Nephron progenitor cell (in vitro differentiated cells): ENCODE measurements at places on chromosomes 7 and 10.

GRCh38 chr10:70671619-70672164 lies 614 bp upstream of the ADAMTS14 start:
- DNase-seq = no peak

GRCh38 chr7:36614959-36615358 lies 109.3 kb downstream of the AOAH start:
- DNase-seq = no peak

GRCh38 chr7:121366852-121367431 lies 29.2 kb downstream of the FAM3C start:
- no peak for DNase-seq

DNA sequence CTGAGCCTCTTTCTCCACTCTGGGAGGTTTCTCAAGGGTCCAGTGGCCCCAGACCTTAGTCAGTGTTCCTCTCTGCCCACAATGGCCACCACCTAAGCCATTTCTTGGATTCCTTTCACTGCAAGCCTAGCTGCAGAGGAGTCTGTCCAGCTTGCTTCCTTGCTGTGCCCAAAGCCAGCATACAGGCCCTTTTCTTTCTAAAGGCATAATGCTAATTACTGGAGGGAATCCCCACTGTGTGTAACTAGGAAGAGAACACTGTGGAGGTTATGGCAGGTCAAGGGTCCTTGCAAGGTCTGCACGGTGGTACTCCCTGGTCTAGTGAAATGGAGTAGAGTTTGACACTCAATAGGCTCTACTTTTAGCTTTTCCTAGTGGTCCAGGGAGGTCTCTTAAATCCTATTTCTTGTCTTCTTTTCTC lies 70.4 kb upstream of the CC2D2B start:
- no peak for DNase-seq

DNA sequence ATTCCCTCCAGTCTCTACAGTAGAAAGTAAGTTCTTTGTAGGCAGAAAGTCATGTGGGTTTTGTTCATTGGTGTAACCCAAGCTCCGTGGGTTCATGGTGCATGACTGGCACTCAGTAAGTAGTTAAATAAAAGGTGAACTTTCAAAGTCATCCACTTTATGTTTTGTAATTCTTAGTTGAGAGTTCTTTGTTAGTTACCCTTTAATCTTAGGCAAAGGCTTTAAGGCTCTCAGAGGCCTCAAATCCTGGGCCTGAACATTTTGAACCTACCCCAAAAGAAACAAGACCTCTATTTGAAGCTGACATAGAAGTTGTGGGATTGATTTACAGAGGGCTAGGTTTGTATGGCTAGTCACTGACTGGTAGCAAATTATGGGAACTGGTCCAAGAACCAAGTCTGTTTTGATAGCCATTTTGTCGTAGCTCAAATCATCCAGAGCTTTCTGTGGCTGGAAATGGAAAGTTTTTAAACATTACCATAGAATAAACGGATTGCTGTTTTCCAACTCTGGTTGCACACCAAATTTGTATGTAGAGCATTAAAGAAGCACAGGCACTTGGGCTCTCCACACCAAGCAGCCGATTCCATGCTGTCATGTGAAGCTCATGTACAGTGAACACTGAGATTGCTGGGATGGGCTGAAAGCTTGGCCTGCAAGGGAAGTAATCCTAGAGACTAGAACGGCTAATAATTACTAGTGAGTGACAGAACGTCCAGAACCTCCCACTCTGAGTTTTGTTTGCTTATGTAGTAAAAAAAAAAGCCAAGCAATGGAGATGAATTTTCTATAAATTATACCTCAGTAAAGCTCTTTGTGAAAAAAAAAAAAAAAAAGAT lies 53.5 kb downstream of the DENND11 start:
- DNase-seq = no peak

- peak; percentile 81 for DNase-seq
Measured at GRCh38 chr7:142535123-142535779, 214.0 kb upstream of the PRSS1 start.

GRCh38 chr7:98514211-98515031 lies 102.7 kb upstream of the NPTX2 start:
- no peak for DNase-seq

GRCh38 chr10:70343312-70343711 lies 39.1 kb downstream of the LRRC20 start:
- no peak for DNase-seq

DNA sequence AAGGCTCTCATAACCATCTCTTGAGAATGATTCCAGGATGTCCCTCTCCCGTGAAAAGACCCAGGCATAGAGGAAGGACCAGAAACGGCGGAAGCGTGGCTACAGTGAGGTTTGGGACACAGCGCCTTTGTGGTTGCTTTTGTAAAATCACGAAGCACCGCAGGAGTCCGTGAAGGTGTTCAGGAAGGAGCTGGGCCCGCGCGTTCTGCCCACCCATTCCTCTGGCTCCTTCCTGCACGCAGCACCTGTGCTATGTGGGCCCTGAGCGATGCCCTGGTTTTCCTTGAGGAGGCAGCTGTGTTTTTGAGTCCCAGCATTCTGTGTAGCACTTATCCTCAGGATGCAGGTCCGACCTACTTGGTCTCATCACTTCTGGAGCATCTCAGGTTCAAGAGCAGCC lies 112.8 kb downstream of the TRRAP start:
- no peak for DNase-seq

- no peak for DNase-seq
Measured at GRCh38 chr10:74500026-74500704, 326.2 kb upstream of the KAT6B start.

DNA sequence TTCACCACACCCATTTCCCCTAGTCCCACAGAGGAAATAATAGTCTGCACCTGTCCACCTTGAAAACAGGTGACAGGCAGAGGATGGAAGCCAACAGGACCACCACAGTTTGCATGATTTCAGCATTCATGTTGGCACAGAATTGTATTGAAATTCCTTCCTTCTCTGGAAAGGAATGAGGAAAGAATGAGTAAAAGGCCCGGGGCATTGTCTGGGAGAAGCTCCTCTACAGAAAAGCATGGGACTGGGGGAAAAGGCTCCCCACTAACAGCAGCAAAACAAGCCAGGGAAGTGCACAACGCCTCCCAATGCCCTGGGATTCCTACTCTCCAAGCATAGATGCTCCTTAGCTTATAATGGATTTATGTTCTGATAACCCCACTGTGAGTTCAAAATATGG lies 28.5 kb upstream of the TOMM7 start:
- no peak for DNase-seq

GRCh38 chr7:1564603-1565022 lies 5.2 kb downstream of the PSMG3 start:
- DNase-seq = no peak

- no peak for DNase-seq
Measured at GRCh38 chr10:65294329-65294728, 1631.5 kb upstream of the LRRTM3 start.

GRCh38 chr7:101819183-101819582 lies 1.8 kb downstream of the CUX1 start:
- DNase-seq = no peak

DNA sequence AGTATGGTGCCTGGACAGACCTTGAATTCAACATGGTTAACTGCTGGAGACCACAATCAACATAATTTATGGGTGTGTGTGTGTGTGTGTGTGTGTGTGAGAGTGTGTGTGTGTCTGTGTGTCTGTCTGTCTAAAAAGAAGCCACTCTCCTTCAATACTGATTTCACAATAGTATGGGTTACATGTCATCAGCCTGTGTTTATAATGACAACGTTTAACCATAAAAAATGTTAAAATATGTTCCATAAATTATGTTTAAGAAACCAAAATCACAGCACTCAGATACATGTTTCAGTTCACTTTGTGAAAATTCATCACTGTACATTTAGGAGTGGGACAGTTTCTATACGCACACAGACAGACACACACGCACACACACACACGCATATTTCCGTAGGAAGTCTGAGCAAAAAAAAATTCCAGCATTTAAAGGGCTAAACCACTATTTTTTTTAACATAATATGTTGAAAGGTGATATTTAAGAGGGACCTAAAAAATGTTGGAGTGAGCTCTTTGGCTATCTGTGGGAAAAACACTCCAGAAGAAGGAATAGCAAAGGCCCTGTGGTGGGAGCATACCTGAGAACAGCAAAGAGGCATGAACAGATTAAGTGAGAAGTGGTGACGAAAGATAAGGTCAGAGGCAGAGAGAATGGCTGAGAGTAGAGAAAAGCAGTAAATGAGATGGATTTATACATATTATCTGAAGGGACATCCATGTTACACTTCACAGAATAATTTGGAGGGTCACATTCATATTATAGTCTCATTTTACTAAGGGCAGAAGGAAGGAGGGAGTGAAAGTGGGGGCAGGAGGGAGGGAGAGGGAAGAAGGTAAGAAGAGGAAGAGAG lies 10.9 kb downstream of the PDZD8 start:
- no peak for DNase-seq

- DNase-seq = no peak
Measured at GRCh38 chr7:4013793-4014192, 668.3 kb upstream of the FOXK1 start.
